Panc1 (cell line): ENCODE measurements at places on chromosomes 16 and 17. TPM values are rescaled to one million over a fixed set of nuclear protein-coding genes. Genes with fewer than 3 reads are reported as not detected.

GRCh38 chr16:75306099-75306762, 54.8 kb upstream of the BCAR1 start:
- DNase-seq = no peak

DNA sequence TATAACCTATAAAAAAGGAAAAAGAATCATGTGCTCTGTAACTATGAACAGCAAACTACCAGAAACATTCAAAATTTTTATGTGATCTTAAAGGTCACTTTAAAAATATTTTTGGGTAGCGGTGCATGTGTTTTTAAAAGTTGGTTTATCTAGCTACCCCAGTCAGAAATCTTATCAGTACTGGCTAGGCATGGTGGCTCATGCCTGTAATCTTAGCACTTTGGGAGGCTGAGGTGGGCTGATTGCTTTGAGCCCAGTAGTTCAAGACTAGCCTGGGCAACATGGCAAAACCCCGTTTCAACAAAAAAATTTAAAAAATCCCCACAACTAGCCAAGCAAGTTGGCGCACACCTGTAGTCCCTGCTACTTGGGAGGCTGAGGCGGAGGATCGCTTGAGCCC, 3.7 kb downstream of the CAPNS2 start:
- DNase-seq = no peak

The C16orf92 gene
- total RNA-seq = not detected

- DNase-seq = no peak
These were observed 78.0 kb downstream of the MGAT5B start for GRCh38 chr17:76946111-76946771.

DNA sequence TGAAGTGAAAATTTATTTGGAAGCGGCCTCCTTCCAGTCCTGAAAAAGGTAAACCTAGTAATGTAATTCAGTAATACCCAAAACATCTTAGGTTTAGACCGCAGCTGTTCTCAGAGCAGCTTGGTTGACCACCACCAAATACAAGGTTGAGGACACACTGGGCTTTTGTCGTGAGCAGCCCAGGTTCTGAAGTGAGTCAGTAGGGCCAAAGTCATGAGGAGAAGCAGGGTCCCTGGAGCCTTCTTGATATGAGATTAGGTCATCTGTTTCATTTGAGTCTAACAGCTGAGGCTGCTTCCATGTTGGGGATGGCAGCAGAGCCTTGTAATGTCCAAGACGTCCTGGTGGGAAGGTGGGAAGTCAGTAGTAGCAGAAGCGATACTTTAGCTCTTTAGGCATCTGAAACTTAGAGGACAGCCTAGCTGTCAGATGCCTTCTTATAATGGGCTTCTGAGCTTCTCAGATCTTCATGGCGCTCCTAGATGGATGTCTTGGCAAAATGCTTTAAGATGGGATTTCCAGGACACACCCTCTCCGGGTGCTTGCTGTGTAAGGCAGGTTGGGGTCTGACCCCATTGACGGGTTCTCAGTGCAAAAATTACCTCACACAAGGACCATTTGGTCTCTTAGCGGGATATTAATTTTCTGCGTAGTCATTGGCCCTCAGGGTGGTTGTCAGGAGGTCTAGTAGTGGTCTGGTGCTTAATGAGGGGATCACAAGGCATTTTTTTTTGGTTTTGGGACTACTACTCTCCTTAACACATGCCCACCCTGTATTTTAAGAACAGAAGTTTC, 2.4 kb downstream of the ALKBH5 start:
- no peak for DNase-seq

The DHRS7C gene
- total RNA-seq = not detected

DNA sequence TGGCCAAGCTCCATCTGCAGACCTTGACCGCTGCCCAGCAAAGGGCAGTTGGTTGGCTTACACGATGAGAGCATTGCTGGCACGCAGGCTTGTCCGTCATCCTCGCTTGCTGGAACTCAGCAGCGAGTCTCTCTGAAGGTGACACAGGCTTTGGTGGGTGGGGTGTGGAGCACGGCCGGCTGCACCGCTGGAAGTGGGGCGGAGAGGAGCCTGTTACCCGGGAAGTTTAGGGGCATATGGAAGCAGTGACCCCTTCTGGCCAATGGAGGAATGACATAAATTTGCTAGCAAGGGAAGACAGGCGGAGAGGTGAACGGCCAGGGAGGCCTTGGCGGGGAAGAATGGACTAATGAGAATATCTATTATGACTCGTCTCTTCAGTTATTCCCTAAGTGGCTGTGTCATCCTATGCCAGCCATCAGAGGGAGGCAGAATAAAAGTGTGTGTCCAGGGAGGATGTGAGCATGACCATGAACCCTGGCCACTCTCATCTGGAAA, 65.9 kb upstream of the SDK2 start:
- peak; percentile 28 for DNase-seq

DNA sequence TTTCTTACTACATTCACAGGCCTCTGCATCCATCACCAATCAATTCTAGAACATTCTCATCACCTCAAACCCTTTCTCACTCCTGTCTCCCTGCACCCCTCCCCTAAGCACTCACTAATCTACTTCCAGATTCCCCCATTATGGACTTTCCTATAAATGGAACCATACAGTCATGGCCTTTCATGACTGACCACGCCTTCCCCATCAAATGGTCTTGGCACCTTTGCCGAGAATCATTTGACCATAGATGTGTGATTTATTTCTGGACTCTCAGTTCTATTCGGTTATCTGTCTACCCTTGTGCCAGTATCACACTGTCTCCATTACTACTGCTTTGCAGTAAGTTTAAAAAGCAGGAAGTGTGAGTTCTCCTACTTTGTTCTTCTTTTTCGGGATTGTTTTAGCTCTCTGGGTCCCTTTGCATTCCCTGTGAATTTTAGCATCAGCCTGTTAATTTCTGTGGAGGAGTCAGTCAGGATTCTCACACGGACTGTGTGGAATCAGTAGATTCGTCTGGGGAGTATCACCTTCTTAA, 27.5 kb downstream of the GTF3C1 start:
- DNase-seq = no peak

DNA sequence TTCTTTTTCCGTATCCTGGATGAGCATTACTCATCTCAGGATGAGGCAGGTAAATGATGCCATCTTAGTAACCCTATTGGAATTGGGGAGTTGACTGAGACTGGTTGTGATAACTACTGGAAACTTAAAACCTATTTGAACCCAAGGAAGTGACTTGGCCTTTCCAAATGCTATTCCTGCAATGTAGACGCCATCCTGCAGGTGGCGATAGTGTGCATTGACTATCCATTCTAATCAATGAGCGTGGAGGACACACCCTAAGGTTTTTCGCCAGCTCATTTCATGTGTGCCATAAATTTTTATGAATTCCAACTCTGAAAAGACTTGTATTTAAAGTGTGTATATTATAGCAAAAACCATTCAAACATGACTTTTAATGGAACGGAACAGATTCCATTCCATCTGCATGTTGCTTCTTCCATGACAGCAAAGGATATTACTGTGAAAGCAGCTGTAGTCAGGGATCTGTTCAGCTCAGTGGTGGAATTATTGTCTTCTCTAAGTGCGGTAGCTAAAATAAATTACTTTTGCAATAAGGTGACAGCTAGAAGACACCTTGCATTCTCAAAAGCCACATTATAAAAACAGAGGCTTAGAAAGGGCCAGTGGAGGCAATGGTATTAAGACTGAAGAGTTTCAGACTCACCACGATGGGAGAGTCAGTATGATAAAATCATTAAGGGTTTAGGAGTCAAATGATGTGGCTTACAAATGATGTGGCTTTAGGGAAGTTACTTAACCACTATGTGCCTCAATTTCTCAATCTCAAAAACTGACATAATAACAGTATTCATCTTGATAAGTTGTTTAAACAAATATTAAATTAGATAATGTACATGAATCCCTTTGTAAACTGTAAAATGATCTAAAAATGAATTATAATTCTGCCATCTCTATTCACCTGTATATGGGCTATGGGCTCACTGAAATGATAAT, 55.5 kb downstream of the SYT17 start:
- peak; percentile 8 for DNase-seq

The TEX19 gene
- total RNA-seq = 0.21 TPM

DNA sequence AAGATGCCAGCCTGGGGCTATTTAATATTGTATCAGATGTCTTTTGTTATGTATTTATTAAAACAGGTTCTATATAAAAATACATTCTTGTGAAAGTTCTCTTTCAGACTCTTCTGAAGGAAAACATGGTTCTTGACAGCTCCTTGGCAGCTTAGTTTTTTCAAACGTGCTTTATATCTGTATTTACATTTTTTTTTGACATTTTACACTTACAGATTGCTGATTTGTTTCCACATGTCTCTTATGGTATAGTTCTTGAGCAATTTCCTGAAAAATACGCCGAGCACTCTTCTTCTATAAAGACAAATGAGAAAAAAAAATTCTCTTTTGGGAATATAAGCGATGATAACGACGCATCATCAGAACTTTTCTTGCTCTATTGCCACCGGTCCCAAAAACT, 9.5 kb downstream of the IGSF6 start:
- DNase-seq = no peak

GRCh38 chr16:4655801-4656200, 31.2 kb downstream of the MGRN1 start:
- DNase-seq = no peak

- peak; percentile 67 for DNase-seq
These were observed 27.0 kb downstream of the CBFB start for GRCh38 chr16:67055712-67056487.

DNA sequence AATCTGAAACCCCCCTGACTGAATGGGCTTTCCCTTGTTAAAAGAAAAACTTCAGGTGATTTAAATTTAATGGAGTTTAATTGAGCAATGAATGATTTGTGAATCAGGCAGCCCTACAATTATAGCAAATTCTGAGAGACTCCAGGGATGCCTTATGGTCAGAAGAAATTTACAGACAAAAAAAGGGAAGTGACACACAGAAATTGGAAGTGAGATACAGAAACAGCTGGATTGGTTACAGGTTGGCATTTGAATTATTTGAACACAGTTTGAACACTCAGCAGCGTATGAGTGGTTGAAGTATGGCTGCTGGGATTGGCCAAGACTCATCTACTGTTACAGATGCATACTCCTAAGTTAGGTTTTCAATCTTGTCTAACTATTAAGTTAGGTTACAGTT, 19.0 kb upstream of the CPHXL start:
- DNase-seq = no peak

The METTL2A gene
- 34.2 TPM for total RNA-seq

DNA sequence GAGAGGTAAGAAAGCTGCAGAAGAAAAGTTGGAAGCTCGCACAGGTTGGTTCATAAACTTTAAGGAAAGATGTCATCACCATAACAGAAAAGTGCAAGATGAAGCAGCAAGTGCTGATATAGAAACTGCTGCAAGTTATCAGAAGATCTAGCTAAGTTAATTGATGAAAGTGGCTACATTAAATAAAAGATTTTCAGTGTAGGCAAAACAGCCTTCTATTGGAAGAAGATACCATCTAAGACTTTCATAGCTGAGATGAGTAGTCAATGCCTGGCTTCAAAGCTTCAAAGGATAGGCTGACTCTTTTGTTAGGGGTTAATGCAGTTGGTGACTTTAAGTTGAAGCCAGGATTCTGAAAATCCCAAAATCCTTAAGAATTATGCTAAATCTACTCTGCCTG, 24.0 kb downstream of the CYLD start:
- DNase-seq = no peak

The PRSS21 gene
- total RNA-seq = not detected

GRCh38 chr17:72580321-72581127, 459.7 kb downstream of the SOX9 start:
- no peak for DNase-seq

DNA sequence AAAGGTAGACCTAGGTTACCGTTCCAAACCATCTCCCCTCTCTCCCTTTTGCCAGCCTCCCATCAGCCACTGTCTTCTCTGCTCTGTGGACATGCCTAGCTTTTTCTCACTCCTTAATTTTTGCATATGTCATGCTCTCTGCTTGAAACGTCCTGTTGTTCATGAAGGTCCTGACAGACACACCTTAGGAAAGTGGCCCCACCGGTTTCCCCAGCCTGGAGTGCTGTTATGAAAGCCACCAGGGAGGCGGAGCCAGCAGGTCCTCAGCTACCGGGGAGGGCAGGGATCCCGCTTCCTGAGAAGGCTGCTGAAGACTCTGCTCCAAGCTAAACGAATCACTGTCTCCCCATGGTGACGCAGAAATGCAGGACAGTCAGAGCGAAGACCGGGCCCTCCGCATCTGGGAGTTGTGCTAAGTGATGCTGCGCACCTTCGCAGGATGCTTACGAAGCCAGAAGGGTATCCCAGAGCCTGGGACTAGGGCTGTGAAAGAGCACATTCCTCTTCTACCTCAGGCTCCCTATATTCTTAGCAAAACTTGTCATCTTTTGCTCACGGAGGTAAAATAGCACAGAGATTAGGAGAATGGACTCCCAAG, 2.3 kb upstream of the SLC16A11 start:
- DNase-seq = no peak

The ANKRD40CL gene
- not detected for total RNA-seq

DNA sequence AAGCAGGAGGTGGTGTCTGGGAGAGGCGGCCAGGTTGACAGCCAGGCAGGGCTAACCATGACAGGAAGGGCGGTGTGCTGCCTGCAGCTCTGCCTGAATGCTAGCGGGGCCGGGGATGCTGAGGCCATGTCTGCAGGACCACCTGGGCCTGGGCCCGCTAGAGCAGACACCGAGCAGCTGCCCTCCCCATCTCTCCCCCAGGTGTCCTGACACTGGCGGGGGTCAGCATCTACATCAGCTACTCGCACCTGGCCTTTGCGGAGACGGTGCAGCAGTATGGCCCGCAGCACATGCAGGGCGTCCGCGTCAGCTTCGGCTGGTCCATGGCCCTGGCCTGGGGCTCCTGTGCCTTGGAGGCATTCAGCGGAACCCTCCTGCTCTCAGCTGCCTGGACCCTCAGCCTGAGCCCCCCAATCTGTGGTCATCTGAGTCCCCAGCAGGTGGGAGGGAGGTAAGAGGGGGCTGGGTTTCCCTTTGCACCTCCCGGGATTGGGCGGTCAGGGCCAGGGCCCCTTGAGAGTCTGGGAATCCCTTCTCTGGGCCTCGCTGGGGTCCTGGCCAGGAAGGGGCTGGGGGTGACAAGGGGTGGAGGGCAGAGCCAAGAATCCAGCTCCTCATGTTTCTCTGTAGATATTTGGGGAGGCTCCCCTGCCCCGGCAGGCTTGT, 7.5 kb downstream of the TMEM235 start:
- DNase-seq = no peak
